ENCODE measurements at places on chromosomes 12 and 14. TPM values are rescaled to one million over a fixed set of nuclear protein-coding genes. Genes with fewer than 3 reads are reported as not detected.

Gene FBXO34
- 13.6 TPM for total RNA-seq

Gene APOLD1
- 0.86 TPM for total RNA-seq

Gene OTUB2
- 5.5 TPM for total RNA-seq

Gene PPP4R4
- 1.6 TPM for total RNA-seq

DNA sequence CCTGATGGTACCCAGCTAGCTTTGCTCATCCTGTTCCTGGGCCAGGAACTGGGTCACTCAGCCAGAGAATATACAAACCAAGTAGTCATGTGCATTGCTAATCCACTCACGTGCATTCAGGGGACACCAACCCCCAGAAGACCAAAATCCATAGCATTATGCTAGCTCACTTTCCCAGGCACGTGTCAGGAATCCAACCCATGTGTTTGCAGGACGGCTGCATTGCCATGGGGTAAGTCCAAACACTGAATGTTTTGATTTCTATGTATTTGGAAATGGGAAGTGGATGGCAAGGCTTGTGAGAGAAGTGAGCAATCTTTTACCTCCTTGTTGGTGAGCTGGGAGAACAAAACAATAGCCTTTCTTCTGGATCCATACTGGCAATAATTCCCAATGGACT lies 87.1 kb upstream of the FOXN3 start:
- H3K4me3 ChIP-seq: no peak overlapping the region
- H3K27me3 ChIP-seq: peaks cover 13% of the 10 kb centered on the region
- peak overlapping the region; percentile 76 for H3K27ac ChIP-seq
- DNase-seq: no peak

DNA sequence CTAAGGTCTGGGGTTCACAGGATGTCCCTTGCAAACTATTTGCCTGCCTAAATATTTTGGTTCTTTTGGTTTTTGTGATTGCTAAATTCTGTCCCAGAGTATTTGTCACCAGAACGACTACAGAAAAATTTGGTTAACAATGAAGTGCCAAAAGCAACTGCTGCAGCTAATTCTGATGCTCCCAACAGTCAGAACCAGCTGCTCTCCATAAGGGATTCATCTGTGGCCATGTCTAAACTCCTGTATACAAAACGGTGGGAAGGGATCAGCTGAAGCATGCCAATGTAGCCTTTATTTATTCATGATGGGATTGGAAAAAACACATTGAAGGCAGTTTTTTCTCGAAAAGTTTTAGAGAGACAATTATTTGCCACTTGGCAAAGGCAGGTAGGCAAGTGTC lies 29.3 kb upstream of the PELI2 start:
- H3K27me3 ChIP-seq: peaks cover 4% of the 10 kb centered on the region
- DNase-seq: no peak
- H3K36me3 ChIP-seq: no peaks in the 10 kb centered on the region
- H3K4me1 ChIP-seq: peaks cover 37% of the 10 kb centered on the region
- peak overlapping the region; percentile 83 for H3K27ac ChIP-seq
- H3K4me3 ChIP-seq: peak overlapping the region; percentile 45

DNA sequence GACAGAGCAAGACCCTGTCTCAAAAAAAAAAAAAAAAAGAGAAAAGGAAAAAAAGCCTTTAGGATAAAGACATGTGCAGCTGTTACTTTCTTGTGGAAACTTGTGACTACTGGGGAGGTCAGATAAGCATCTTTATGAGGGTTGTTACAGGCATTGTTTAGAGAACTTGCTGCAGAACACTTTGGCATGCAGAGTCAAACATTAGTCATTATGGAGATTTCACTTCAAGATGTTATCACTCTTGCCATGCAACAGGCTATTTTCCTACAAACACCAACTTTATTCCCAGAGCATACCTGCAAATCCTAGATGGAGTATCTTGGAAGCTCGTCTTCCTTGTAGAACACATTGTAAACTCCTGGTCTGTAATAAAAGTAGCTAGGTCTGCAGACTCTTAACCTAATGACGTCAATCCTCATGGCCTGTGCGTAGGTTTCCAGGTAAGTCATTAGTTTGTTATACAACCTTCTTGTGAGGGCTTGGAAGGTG lies 36.3 kb upstream of the WDR89 start:
- no peak for DNase-seq
- H3K27me3 ChIP-seq: no peaks in the 10 kb centered on the region
- H3K4me3 ChIP-seq: no peak overlapping the region
- no peak overlapping the region for H3K27ac ChIP-seq
- no peaks in the 10 kb centered on the region for H3K4me1 ChIP-seq

DNA sequence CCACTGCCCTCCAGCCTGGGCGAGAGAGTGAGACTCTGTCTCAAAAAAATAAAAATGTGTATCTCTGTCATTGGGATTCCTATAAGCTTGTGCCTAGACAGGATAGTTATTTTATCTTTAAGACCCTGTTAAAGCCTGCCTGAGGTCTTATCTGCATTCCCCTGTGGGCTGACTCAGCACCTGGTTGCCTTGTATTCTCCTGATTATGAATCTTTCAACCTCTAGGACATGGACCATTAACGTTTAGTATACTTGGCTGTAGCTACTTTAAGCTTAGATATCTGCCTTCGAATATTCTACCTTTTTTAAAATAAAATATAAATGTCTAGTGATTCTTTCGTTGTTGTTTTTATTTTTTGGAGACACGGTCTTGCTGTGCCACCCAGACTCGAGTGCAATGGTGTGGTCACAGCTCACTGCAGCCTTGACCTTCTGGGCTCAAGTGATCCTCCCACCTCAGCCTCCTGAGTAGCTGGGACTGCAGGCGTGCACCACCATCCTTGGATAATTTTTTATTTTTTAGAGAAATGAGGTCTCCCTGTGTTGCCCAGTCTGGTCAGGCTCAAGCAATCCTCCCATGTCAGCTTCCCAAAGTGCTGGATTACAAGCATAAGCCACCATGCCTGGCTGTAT lies 41.3 kb downstream of the RESF1 start:
- no peaks in the 10 kb centered on the region for H3K27me3 ChIP-seq
- H3K4me3 ChIP-seq: no peak overlapping the region
- no peaks in the 10 kb centered on the region for H3K4me1 ChIP-seq
- no peaks in the 10 kb centered on the region for H3K36me3 ChIP-seq
- DNase-seq: no peak

DNA sequence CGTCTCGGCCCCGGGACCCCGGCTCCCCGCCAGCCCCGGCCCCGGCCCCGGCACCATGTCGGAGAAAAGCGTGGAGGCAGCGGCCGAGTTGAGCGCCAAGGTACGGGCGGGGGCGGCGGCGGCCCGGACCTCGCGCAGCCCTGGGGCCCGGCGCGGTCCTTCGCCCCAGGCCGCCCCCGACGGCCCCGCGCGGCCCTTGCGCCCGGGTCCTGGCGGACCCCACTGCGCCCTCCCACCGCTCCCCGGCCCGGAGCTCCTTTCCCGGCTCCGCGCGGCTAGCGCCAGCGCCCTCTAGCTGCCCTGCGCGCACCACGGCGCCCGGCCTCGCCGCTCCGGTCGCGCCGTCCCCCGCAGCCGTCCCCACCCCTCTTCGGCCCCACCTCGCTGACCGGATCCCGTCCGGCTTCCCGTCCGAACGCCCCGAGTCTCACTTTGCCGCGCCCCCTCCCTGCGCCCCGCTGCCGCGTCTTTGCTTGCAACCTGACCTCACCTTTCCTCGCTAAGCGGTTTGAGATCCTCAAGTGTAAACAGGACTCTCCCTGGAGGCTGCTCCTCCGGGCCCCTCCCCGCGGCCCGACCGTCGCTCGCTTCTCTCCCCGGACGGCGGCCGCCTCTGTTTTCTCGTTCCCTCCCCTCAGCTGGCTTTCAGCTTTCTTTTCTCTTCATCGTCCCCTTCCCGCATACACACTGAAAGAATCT lies 637 bp downstream of the PTMS start:
- DNase-seq: peak; percentile 80
- peak overlapping the region; percentile 99 for H3K27ac ChIP-seq
- peaks cover 5% of the 10 kb centered on the region for H3K36me3 ChIP-seq
- H3K4me3 ChIP-seq: peak overlapping the region; percentile 99
- peaks cover 47% of the 10 kb centered on the region for H3K27me3 ChIP-seq
- H3K4me1 ChIP-seq: peaks cover 30% of the 10 kb centered on the region

DNA sequence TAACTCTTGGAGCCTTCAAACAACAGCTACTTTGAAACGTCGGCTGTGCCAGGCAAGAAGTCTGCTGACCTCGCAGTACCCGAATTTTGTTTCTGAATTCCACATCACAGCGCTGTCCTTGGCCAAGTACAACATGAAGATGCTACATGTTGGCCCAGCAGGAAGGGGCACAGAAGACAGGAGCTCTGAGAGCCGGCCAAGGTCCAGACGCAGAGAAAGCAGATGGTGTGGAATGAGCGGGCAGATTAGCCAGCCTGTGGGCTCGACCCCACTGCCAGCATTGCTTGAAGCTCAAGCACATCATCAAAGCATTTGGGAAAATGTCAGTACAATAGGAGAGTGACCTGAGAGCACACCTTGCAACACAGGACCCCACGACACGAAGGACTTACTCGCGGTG lies 64.5 kb downstream of the FZD10 start:
- H3K4me3 ChIP-seq: no peak overlapping the region
- DNase-seq: no peak
- no peaks in the 10 kb centered on the region for H3K4me1 ChIP-seq
- H3K36me3 ChIP-seq: peaks cover 14% of the 10 kb centered on the region

- no peaks in the 10 kb centered on the region for H3K36me3 ChIP-seq
- H3K27me3 ChIP-seq: peaks cover 2% of the 10 kb centered on the region
- no peak for DNase-seq
- H3K4me3 ChIP-seq: no peak overlapping the region
These were observed 154.9 kb downstream of the ASCL4 start for GRCh38 chr12:107929436-107929835.

GRCh38 chr12:117298648-117299225 lies 62.7 kb downstream of the NOS1 start:
- no peak overlapping the region for H3K27ac ChIP-seq
- no peak overlapping the region for H3K4me3 ChIP-seq
- DNase-seq: no peak

Measured in glutamatergic neuron (in vitro differentiated cells).